ENCODE measurements at places on chromosomes 3 and 15. TPM values are rescaled to one million over a fixed set of nuclear protein-coding genes. Genes with fewer than 3 reads are reported as not detected.

The GLDN gene
- total RNA-seq, result 85.4 TPM

DNA sequence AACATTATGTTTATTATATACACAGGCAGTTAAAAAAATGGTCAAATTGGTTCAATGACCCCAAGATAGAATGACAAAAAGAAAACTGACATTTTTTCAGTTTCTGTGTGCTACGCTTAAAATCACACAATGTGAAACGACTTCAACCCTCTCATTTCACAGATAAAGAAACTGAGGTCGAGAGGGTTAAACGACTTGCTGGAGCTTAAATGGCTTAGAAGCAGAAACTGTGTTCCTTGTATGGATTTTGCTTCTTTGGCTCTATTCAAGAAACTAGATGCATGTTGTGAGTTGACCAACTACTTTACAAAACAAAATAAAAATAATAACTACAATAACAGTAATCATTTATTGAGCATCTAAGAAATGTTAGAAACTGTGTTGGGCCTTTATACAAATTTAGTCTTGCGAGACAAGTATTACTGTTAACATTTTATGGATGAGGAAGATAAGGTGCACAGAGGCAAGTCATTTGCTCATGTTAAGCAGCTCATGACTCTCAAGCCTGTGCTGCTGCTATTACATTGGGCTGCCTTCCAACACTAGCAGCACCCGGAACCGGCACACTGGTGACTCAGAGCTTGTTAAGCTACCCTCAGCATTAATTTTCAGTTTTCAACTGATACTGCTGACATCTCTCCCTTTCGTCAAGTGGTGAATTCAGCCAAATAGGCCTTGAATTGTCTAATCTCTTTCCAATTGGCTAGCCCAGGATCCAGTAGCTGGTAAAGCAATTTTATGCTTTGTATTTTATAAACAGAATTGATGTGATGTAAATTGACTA, 487.6 kb downstream of the NAALADL2 start:
- DNase-seq, result peak; percentile 15

DNA sequence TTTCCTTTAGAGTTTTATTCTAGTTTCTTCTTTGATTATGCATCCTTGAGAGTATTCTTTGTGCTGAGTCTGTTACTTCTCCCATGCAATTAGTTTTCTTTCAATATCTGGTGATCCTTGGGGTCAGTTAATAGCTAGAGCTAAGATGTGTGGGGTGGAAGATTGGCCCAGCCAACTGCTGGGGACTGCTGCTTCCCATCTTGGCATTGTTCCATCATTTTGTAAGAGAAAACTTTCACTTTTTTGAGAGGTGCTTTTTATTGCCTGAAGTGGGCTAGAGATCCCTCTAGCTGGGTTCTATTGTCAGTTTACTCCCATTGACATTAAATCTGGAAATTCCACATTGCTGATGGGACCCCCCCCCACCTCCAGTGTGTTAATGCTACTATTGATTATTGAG, 15.4 kb downstream of the BCL2L10 start:
- no peak for DNase-seq

GRCh38 chr3:72722930-72723726, 125.1 kb downstream of the SHQ1 start:
- no peak for DNase-seq

GRCh38 chr15:101122266-101122665, 129.6 kb downstream of the CHSY1 start:
- no peak for DNase-seq

GRCh38 chr15:70954733-70955132, 62.1 kb downstream of the LRRC49 start:
- no peak for DNase-seq
